HT1080 (cell line): ENCODE measurements at places on chromosomes 3 and 15.

DNA sequence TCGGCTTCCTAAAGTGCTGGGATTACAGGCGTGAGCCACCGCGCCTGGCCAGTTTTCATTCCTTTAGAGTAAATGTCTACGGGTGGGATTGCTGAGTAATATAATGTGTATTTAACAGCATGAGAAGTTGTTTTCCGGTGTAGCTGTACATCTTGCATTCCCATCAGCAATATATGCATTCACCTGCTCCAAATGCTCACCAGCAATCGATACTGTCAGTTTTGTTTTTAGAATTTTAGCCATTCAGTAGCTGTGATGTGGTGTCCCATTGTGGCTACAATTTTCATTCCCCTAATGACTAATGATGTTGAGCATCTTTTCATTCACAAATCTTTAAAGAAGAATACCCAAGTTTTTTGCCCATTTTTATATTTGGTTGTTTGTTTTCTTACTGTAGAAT is 134.8 kb upstream of the RGMA start:
- DNase-seq = no peak

DNA sequence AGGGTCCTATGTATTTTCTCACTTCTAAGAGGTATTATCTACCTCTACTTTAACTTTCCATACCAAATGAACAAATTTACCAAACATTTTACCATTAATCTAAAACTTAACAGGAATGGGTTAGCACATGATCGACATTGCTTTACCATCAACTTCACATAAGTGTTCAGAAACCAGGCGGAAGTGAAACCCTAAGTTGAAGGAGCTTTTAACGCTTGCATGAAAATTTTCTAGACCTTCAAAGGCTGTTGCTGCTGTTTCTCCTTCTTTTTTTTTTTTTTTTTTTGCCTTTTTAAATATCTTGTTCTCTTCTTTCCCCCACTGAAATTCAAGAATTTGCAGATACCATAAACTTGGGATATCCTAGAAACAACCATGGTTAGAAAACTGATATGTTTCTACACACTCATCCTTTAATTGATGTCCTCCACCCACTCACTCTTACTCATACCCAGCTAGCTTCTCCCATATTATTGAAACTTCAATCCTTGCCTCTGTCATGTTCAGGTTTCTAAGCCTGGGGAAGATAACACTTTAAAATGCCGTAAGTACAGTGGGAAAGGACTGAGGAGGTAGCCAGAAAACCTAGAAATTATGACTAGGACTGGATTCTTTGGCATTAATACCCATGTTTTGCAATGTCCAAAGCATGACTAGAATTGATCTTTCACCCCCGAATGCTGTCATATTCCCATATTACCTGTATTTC is 24.7 kb downstream of the MYO5A start:
- peak; percentile 20 for DNase-seq

DNA sequence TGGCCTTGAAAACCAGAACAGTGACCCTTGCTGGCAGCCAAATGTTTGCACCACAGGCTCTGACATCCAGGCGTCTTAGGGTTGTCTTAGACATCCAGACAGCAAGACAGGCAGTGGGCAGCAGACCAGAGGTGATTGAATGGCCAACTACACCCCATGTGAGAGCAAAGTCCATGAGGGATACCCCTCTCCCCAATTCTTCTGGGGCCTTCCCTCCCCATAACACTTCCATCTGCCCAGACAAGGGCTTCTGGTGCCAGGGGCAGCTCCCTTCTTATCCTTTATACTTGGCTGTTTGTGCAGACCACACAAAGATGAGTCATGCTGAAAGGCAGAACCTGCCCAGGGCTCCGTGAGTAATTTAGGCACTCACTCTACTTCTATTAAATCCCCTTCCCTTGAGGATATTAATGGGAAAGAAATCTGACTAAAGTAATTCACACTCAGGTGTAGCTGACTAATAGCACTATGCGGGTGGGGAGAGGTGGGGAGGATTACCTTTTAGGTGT is 257.9 kb downstream of the UACA start:
- peak; percentile 86 for DNase-seq

GRCh38 chr3:124117486-124117885 is 125.6 kb upstream of the ROPN1 start:
- DNase-seq = peak; percentile 90

DNA sequence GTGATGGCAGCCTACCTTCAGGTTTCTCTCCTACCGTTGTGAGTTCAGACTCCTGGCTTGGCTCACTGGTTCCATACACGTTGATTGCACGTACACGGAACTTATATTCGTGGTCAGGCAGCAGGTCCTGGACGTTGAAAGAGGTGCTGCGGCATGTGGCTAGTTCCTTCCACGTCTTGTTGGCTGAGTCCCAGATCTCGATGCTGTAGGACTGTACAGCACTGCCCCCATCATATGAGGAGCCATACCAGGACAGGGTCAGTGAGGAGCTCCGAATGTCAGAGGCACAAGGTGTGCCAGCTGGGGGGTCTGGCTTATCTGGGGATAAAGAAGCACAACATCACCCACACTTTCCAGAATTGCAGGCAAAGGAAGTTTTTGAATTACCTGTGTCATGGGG is 72.3 kb upstream of the HACD2 start:
- DNase-seq = no peak

DNA sequence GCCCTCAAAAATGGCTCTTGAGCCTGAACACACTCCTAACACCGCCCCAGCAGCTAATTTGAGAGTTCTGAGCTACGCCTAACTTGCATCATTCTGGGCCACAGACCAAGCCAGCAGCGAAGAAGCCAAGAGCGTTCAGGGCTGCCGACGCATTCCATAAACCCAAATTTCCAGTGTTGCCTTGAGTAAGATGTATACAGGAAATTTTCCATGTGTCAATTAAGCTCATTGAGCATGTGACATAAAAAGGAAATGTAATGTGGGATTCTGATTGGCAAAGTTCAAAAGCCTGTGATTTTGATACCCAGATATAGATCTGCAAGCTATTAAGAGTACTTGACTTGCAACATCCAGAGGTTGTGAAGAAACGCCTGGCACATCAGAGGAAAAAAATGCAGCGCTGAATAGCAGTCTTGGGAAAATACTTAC is 148.6 kb upstream of the NR2F2 start:
- DNase-seq = no peak

GRCh38 chr3:98954791-98955604 is 53.5 kb upstream of the DCBLD2 start:
- DNase-seq = peak; percentile 92

DNA sequence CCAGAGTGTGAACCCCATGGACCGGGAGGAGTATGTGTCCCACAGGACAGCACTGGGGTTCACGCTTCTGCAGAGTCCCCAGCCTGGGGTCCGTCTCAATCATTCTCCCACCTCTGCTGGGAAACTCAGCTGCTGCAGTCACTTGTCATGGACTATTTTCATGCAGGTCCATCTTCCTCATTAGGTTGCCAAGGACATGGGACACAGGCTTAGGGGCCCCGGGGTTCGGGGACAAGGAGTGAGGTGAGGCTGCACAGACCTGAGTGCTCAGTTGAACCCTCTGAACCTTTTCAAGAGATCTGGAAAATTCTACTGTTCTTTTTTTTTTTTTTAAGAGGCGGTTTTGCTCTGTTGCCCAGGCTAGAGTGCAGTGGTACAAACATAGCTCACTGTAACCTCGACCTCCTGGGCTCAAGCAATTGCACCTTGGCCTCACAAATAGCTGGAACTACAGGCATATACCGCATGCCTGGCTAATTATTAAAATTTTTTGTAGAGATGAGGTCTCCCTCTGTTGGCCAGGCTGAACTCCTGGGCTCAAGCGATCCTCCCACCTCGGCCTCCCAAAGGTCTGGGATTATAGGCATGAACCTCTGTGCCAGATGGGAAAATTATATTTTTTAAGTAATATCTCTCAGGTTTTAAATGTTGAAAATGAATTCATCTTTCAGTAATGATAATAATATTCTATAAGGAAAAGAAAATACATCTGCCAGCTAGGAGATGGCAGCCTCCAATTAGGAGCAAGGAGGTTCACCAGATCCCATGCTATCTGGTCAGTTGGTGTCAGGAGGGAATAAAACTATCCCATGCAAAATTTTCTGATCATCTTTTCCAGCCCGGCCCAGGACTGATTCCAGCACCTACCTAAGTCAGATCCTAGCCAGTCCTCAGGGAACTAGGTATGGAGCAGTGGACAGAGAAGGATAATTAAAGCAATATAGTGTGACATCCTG is 45.2 kb downstream of the RPN1 start:
- no peak for DNase-seq

- no peak for DNase-seq
These were observed 25.9 kb upstream of the SMAD3 start for GRCh38 chr15:67039384-67040075.

DNA sequence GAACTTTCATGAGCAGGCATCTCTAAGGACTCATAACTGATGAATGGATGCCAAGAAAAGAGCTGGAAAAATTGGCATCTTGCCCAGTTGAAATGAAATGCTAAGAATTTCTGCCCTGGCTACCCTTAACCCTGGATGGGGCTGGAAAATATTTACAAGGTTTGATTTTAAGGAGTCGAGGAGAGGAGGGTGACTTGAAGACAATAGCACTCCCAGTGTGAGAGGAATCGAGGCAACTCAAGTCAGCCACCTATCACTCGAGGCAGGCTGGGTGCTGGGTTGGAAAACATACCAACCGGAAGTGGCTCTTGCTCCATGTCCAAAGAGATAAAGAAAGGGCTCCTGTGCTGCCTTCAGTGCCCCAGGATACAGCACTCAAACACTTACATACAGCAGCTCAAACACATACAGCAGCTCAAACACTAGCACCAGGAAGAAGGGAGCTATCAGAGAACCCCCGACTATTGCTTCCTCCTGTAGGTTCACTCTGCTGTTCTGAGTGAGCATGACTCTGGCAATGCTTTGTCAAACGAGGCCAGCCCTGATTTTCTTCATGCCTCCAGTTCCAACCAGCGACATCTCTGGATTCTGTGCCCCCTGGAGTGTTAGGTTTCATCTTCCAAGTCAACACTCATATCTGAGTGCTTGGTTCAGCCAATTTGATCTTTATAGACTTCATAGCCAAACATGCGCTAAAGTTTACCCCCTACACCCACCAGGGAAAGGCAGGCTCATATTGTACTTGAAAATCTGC is 4.9 kb downstream of the PRICKLE2 start:
- DNase-seq = peak; percentile 59

DNA sequence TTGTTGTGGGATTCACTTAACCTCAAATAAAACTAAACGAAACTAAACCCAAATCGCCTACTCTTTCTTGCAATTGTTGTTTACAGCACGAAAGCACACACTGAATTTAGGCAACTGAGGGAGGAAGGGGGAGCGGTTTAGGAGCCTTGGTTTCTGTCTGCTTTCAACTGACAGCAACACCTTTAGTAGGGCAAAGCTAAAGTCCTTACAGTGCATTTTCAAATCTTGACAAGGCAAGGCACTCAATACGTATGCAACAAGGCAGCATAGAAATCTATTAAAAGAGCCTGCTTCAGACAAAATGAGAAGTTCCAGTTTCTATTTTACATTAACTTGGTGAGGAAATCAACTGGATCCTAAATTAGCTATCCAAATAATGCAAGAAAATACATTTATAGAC is 174.6 kb downstream of the CHST2 start:
- DNase-seq = no peak

DNA sequence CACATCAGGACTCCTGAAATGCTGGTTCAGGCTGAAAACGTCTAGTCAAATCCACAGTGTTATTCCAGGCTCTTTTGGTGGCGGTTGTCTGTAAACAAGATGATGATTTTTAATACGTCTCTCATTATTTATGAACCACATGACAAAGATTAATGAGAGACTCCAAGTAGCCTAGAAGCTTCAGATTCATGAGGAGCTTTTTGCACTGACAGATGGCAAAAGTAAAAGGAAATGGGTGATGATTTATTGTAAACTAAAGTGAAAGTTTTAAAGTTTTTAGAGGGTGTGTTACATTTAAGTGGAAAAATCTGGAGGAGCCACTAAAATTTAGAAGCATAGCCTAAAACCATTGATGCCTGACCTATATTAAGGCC is 77.0 kb downstream of the BBX start:
- DNase-seq = no peak

- DNase-seq = no peak
These were observed 106.3 kb downstream of the KBTBD8 start for GRCh38 chr3:67104388-67104787.

- DNase-seq = no peak
These were observed 230.9 kb upstream of the UBE2E1 start for GRCh38 chr3:23574822-23575315.

DNA sequence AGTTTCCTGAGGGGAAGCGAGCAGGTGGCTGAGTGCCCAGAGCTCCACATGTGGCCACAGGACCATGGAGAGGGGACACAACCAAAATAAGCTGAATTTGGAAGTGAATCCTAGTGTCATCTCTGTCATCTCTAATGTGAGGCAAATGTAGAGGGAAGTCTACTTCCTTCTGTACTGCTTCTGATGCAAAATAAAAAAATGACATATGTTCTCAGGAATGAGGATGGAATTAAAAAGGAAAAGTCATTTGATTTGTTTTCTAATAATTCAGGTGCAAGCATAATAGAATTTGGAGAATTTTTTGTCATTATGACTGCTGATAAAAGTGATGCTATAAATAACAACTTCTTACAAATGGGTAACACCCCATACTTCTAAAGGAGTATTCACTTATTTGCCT is 59.5 kb upstream of the POU1F1 start:
- no peak for DNase-seq

- no peak for DNase-seq
These were observed 321.8 kb downstream of the TIGIT start for GRCh38 chr3:114615523-114616085.

- DNase-seq = no peak
These were observed 8.9 kb downstream of the RFX7 start for GRCh38 chr15:56234804-56235203.

- DNase-seq = no peak
These were observed 37.8 kb upstream of the FOXB1 start for GRCh38 chr15:59966262-59966661.

GRCh38 chr3:77370413-77370812 is 330.5 kb downstream of the ROBO2 start:
- peak; percentile 68 for DNase-seq

DNA sequence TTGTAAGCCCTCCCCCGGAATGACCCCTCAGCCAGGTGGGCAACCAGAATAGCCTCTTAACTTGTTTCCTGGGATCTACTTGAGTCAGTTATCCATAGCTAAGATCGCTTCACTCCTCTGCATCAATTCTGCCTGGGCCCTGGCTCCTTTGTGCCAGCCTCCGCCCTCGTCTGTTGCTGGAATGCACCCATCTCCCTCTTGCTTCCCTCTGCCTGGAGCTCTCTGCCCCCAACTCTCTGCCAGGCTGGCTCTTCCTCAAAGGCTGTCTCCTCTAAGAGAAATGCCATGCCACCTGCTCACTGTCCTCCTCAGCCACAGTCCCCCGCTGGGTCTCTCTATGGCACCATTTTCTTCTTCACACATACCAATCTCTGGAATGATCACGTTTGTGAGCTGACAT is 240.8 kb downstream of the ADAMTS17 start:
- no peak for DNase-seq

GRCh38 chr3:171351676-171352075 is 108.5 kb downstream of the TNIK start:
- peak; percentile 100 for DNase-seq

GRCh38 chr3:27504749-27505148 is 20.6 kb upstream of the SLC4A7 start:
- DNase-seq = no peak

- DNase-seq = no peak
These were observed 17.5 kb downstream of the OCA2 start for GRCh38 chr15:28081594-28081993.

GRCh38 chr3:160129459-160130061 is 95.7 kb upstream of the C3orf80 start:
- peak; percentile 100 for DNase-seq
